Glomerular endothelial cell (primary cell): ENCODE measurements at places on chromosomes 2 and 18. TPM values are rescaled to one million over a fixed set of nuclear protein-coding genes. Genes with fewer than 3 reads are reported as not detected.
A peak's percentile ranks its signal among the peaks of the same experiment; 100 is the strongest.

Gene DLX1
- 0.34 TPM in 1 of 2 replicates, not detected in the other for total RNA-seq

GRCh38 chr2:83531206-83531826 is 927.8 kb downstream of the SUCLG1 start:
- no peak for DNase-seq

- DNase-seq = no peak
These were observed 13.3 kb downstream of the MBP start for GRCh38 chr18:77119101-77119850.

DNA sequence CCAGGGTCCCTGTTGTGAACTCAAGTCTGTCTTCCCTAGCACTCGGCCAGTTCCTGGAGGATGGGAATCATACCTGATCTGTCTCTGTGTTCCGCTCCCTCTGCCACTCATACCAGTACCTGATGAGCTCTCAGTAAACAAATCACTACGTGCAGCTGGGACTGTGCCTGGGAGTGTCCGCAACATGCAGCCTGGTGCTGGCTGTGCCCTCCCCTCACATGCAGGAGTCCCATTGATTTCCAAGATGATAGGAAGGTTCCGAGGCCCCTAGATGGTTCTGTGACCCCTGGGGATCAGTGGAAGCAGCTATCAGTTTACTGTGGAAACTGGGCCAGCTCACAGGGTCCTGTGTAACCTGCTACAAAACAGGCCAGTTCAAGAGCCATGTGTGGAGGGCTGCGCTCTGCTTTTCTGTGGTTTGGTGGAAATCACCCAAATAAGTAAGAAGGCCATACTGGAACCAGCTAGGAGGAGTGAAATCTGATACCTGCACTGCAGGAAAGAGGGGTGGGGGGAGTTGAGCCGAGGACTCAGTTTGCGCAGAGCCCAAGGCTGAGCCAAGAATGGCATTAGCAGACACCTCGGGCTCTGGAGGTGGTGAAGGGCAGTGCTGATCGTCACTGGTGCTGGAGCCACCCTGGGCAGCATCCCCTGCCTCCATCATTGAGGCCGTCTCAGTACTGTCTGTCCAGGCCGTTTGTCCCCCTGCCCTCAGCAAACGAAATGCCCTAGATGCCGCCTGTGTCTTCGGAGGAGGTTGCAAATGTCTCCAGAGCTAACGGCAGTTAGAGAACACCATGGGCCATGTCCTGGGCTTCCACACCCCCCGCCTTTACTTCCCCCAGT is 93.3 kb downstream of the KLHL29 start:
- DNase-seq = no peak

Gene KCNG3
- total RNA-seq = 0.06 TPM in 1 of 2 replicates, not detected in the other

- peak; percentile 85 for DNase-seq
These were observed 2.4 kb upstream of the DTNA start for GRCh38 chr18:34707670-34708069.

DNA sequence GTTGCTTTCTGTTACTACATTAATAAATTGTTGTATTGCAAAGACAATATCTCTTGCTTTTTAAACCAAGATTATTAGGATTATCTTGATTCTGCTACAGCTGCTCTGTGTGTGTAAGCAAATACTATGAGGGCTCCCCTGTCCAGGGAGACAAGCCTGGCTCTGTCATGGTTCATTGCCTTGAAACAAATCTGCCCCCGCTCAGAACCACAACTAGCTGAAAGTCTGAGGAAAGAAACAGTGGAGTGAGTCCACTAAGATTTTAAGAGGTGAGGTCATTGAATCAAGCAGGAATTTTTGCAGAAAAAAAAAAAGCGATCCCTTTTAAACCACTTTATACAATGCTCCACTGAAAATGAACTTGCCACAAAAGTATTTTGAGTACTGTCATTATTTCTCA is 30.8 kb upstream of the LRRTM4 start:
- no peak for DNase-seq

Gene RNF125
- total RNA-seq = 1.6 and 3.4 TPM in 2 replicates

DNA sequence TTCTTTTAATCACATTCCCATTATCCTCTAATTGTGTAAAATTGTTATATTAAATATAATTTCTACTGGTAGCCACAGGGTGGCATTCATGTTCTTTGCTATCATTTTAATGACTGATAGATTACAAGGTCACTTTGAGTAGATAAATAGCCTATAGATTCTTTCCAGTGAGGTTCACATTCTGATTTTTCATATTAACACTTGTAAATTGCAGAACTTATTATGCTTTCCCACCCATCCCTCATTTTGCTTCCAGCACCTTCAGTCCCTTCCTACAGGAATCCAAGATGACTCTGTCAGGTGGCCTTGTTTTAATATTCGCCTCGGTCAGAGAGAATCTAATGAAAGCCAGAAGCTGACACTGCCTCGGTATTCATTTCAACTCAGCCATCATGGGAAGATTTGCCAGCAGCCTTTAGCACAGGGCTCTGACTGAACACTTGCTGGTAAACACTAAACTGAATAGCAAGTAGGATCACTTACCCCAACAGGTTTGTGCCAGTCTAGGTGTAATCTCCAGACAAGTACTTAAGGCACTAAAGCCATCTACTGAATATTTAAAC is 101.2 kb upstream of the FSHR start:
- DNase-seq = no peak

Gene PTMA
- 815 and 859 TPM in 2 replicates for total RNA-seq

Gene KCNJ3
- not detected in 2 replicates for total RNA-seq

GRCh38 chr2:203484266-203485112 is 50.6 kb downstream of the RAPH1 start:
- DNase-seq = no peak

DNA sequence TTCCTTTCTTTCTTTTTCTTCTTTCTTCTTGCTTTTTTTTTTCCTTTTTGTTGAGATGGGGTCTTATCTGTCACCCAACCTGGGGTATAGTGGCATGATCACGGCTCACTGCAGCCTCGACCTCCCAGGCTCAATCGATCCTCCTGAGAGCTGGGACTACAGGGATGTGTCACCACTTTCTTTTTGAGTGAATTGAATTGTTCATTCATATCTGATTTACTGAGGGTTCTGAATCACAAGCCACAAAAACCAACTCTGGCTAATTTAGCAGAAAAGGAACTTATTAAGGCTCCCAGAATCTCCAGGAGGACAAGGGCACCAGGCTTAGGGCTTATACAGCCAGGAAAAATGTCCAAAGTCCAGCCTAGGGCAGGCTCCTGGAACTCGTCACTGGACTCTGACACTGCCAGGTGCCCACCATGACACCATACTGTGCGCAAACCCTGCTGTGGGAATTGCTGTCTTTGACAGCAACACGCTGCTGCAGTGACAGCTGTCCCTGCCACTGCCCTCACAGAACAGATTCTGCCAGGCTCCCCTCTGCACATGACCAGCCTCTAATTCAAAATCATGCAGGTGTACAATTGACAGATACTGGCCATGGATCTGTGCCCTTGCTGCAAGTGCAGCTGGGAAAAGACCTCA is 42.9 kb upstream of the EML6 start:
- no peak for DNase-seq

DNA sequence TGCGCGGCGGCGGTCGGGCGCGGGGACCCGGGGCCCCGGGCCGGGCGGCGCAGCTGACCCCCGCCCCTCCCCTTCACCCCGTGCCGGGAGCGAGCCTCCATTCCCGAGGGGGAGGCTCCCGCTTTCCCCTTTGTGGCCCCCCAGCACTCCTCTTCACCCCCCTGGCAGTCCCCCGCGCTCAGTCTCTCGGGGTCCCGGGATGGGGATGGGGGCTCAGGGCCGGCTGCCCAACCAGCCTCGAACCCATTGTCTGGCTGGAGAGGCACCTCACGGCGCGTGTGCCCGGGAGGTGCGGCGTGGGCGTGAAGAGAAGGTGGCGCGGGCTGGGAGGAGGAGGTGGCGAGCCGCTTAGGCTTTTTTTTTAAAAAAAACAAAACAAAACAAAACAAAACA is 748 bp downstream of the FMNL2 start:
- DNase-seq = no peak

Gene LIMS2
- 15.6 and 22.9 TPM in 2 replicates for total RNA-seq

- DNase-seq = no peak
These were observed 221.8 kb downstream of the INSIG2 start for GRCh38 chr2:118309946-118310680.

GRCh38 chr18:55483266-55483871 is 104.6 kb downstream of the TCF4 start:
- no peak for DNase-seq

DNA sequence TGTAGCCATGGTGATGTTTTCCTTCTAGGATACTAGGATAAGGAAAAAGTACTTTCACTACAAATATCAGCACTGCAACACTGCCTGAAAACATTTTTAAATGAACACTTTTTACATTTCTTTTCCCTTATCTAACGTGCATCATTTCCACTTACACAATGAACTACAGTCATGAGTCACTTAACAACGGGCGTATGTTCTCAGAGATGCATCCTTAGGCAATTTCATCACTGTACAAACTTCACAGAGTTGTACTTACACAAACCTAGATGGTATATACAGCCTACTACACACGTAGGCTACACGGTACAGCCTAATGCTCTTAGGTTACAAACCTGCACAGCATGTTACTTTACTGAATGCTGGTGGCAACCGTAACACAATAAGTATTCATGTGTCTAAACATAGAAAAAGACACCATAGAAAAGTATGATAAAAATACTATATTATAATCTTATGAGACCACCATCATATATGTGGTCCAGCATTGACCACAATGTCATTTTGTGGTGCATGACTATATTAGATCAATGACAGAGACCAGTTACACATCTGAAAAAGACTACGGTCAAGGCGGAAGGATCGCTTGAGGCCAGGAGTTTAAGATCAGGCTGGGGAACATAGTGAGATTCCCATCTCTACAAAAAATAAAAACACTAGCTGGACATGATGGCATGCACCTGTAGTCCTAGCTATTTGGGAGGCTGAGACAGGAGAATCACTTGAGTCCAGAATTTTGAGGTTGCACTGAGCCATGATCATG is 39.8 kb downstream of the WDR33 start:
- DNase-seq = peak; percentile 73

Gene GREB1L
- 1.4 and 1.5 TPM in 2 replicates for total RNA-seq

- no peak for DNase-seq
These were observed 23.9 kb upstream of the GPR17 start for GRCh38 chr2:127621981-127622431.

DNA sequence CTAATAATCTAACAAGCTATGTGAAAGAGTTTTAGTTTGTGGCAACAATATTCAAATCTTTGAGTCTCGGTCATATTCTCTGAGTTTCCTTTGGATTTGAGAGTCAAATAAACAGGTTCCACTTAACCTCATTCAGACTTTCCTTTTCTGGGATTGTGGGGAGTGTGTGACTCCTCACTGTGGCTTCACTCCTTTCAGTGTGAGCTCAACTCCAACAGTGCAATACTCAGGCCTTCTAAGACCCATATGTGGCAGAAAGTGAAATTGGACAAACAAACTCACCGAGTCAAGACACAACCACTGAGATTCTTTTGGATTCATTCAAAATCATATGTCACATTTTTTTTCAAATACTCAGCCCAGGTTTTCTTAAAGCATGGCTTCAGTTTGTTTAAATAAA is 25.4 kb downstream of the SLC9A4 start:
- DNase-seq = no peak

Gene DRC1
- total RNA-seq = not detected in 2 replicates

DNA sequence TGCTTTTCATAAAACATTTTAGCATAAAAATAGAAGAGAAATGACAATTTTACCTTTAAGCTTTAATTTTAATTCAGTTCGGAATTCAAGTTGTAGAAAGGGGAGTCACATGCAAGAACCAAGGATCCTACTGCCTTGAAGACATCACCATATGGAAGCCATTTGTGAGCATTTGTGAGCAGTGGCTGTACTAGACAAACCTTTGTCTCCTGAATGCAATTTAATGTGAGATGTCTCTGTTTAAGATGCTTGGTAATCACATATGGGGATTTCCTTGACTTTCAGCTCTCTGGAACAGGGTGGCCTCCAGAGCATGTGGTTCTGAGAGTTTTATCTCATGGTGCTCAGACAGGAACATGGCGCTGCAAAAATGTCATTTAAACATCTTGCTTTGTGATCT is 421.8 kb downstream of the NYAP2 start:
- DNase-seq = no peak

DNA sequence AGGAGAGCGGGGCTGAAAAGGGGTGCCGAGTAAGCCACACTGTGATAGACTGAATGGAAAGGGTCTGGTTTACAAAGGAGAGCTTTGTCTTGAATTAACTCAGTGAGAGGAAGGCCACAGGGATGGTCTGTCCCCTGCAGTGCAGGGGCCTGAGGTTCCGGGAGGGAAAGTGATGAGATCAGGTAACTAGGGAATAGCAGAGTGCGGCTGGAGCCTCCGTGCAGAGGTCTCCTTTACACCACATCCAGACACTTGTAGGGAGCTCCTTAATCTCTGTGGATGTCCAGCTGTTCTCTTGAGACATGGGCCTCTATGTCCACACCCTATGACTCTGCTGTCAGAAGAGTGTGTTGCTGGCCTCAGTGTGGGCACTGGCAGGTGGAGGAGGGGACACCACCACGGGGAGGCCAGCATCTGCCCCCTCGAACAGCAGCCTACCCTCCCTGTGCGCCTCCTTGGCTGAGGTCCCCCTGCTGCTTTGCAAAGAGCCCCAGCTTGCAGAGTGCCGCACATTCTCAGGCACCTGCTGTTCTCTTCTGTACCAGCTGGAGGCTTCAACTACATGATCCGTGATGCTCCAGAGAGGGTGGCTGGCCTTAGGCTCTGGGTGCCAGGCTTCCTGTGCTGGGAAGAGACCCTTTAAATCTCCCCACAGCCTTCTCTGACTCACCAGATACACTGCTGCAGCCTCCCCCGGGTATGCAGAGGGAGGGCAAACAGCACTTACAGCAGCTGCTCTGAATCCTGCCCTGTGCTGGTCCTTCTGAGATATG is 25.9 kb downstream of the ENOSF1 start:
- no peak for DNase-seq

Gene SFXN5
- total RNA-seq = 16.9 and 29.5 TPM in 2 replicates

GRCh38 chr2:9820020-9820973 is 23.0 kb upstream of the TAF1B start:
- DNase-seq = no peak

- no peak for DNase-seq
These were observed 15.3 kb downstream of the TTC21B start for GRCh38 chr2:165938237-165938636.
